ENCODE measurements at places on chromosomes 11 and 22. TPM values are rescaled to one million over a fixed set of nuclear protein-coding genes. Genes with fewer than 3 reads are reported as not detected.

Gene MFRP
- not detected for total RNA-seq

Gene EFEMP2
- 67.0 TPM for total RNA-seq

Gene PDHX
- total RNA-seq: 37.5 TPM

Gene MMP8
- total RNA-seq: 1.5 TPM

Gene APLNR
- 93.8 TPM for total RNA-seq

Gene SCGB1C1
- not detected for total RNA-seq

Gene CDPF1
- 8.9 TPM for total RNA-seq

Gene CERK
- total RNA-seq: 36.2 TPM

Gene SMIM35
- total RNA-seq: 0.06 TPM

Gene ANAPC15
- 11.3 TPM for total RNA-seq

Gene CACNA1I
- 0.17 TPM for total RNA-seq

Gene CCDC15
- total RNA-seq: 5.1 TPM

Gene CCDC116
- total RNA-seq: 0.74 TPM

Gene MCM5
- total RNA-seq: 43.1 TPM

Gene OTOG
- not detected for total RNA-seq

Gene CRYBB2
- total RNA-seq: 0.31 TPM

Gene SEC14L6
- 3.4 TPM for total RNA-seq

Gene PLAAT3
- 12.7 TPM for total RNA-seq

Gene PCSK7
- total RNA-seq: 82.5 TPM

Gene RASD2
- total RNA-seq: 1.1 TPM

Gene TP53I11
- 134 TPM for total RNA-seq

Gene SLC25A45
- 7.3 TPM for total RNA-seq

Gene TENM4
- 5.0 TPM for total RNA-seq

Data from lung (tissue), 17 donors.